ENCODE measurements at places on chromosomes 6 and 20.

DNA sequence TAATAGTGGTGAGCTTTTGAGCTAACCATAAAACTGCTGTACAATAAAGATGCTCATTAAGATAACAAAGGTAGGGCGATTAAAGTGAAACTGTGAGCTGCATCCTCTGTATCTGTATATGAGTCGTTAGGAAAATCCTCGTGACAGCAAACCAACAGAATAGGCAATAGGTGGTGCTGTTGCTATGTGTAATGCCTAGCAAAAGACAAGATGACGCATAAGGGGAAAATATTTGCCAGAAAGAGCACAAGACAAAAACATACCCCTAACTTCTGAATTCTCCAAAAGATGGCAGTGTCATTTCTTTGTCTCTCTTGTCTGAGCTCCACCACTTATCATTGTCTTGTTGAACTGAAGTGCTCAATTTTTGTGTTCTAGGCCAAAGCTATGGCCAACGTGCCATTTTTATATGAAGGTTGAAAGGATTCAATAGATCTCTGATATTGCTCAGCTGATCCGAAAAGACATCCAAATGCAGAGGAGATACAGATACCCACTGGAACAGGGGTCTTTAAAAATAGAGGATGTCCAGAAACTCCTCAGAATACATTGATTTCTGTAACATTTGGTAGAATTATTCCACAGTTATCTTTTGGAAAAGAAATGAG lies 56.3 kb upstream of the ANKEF1 start:
- DNase-seq, result no peak

DNA sequence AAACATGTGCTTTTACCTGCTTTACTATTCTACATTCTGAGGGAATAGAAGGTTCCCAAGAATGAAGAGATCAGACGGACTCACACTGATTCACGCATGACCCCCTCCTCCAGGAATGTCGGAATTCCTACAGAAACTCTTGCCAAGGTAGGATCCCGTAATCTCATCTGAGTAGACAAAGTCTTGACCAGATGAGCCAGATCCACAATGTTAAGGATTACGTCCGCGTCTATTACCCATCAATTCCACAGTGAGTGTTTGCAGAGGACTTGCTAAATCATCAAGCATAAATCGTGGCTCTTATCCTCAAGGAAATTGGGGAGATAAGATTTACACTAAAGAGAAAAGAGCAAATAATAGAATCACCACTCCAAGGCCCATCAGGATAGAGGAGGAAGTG lies 245.9 kb upstream of the FOXQ1 start:
- DNase-seq, result no peak

- no peak for DNase-seq
These were observed 202.4 kb downstream of the MOXD1 start for GRCh38 chr6:132198896-132199295.

GRCh38 chr20:53943522-53944291 lies 126.7 kb downstream of the BCAS1 start:
- DNase-seq, result no peak

DNA sequence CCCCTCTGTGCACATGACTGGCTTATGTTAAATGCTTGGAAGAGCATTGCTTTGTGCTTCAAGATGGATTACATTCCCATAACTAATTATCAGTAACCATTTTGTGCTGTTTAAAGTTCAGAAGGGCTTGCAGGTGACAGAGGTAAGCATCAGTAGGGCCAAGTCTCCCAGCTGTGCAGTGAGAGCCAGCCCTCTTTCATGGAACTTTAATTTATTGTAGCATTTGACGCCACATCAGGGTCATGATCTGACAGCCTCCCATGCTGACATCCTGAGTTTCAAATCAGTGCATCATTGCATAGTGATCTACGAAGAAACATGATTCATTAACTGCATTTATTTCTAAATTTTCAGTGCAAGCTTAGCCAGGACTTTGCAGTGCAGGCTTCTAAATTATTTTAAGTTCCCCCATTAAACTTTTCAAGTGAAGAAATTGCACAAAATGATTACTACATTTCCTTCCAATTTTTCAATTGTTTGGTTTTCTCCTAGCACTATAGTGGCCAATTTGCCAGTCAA lies 380.9 kb downstream of the UTRN start:
- DNase-seq, result no peak

DNA sequence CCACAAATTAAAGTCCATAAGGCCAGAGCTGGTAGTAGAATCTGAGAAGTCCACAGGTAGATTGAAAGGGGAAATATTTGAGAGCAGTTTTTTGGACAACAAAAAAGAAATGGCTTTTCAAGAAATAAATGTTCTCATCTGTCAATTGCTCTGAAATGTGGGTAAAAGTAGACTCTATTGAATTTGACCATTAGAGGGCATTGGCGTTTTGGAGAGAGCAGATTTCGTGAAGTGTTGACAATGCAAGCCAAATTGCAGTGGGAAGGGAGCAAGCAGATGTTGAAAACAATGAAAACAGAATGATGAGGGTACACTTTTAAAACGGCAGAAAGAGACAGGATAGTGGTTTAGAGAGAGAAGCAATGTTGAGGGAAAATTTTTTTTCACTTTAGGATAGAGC lies 149.1 kb upstream of the FAM83B start:
- DNase-seq, result no peak

- no peak for DNase-seq
These were observed 152.7 kb upstream of the ENPP5 start for GRCh38 chr6:46323312-46323965.

DNA sequence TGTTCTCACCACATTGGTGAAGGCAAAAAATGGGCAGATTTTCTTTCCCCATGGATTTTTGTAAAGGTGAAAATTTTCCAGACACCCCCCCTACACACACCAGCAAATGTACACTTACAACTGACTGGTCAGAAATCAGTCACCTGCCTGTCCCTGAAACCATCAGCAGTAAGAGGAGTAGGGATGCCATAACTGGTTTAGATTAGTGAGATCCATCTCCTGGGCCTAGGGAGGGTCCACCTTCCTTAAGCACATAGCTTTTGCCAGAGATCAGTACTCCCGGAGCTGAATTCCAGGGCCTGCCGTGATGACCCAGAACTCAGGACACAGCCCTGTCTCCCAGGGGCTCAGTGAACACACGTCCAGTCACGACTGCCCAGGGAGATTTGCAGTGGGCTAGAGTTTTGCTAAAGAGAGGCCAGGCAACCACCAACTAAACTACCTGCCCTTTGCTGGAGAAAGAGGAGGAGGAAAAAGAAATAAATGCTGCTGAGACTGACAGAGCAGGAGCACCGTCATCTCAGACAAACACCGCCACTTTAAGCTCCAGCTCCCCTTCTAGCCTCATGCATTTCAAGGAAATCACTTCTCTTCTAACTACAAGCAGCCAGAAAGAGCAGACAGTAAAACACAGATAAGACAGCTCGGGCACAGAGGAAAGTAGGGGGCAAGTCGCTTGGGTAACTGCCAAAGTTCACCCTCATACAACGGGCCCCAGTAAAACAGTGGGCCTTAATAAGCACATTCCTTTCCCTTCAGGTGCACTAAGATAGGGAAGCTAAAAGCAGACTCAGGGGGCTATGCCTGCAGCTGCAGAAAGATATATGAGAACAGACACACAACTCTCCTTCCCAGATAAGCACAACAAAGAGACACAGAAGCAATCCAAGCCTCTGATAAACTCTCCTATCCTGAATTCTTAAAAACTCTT lies 82.6 kb upstream of the SPTLC3 start:
- DNase-seq, result no peak

DNA sequence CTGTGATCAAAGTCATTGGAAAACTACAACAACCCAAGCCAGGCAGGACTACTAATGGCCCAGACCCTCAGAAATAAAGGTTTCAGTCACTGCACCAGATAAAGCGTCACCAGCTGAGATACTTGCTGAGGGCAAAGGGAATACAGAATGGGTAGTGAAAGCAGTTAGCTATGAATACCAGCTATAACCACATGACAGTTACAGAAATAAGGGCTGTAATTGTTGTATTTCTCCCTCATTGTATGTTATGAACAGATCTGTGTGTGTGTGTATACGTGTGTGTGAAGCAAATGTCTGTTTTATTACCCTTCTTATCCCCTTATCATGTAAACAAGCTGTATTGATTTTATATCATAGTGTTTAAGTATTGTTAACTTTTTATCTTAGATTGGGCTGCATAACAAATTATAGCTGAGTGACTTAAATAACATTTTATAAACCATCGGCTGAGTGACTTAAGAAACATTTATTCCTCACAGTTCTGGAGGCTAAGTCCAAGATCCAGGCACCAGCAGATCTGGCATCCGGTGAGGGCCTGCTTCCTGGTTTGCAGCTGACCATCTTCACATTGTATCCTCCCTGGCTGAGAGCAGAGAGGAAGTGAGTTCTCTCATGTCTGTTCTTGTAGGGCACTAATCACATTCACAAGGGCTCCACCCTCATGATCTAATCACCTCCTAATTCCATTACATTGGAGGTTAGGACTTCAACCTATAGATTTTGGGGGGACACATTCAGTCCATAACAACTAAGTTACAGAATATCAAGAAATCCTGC lies 46.0 kb upstream of the VSX1 start:
- DNase-seq, result no peak

DNA sequence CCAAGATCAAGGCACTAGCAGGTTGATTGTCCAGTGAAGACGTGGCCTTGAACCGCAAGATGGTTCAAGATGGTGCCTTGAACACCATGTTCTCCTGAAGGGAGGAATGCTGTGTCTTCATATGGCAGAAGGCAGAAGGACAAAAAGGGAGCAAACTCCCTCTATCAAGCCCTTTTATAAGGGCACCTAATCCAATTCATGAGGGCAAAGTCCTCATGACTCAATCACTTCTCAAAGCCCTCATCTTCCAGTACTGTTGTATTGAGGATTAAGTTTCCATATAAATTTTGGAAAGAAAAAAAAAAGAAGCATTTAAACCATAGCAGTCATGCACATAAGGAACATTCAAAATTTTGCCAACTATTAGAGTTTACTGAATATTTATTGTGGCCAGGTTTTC lies 29.9 kb upstream of the TSPYL1 start:
- no peak for DNase-seq

DNA sequence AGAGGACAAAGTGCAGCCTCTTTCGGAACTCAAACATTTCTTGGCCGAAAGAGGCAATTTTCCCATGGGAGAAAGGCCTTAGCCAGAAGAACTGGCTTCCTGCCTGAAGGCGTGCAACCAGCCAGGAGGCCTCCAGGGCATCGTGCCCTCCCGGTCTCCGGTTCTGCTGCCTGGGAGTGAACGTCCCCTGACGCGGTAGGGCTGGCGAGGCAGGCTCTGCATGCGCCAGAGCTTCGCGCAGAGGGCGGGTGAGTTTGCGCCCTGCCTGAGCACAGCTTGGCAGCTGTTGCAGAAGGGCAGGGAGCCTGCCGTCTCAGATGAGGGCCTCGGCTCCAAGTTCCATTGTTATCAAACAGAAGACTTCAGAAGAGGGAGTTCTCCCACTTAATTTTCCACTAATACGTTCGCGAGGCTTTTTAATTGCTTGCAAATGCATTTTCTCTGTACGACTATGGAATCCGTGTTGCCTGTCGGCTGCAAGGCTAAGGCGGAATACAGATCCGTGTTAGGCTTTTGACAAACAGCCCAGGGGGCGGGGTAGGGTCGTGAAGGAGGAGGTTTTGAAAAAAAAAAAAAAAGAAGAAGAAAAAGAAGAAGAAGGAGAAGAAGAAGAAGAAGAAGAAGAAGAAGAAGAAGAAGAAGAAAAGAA lies 5.5 kb upstream of the TFAP2D start:
- no peak for DNase-seq
